ENCODE measurements at places on chromosomes 7 and 10.

- DNase-seq, result no peak
These were observed at the start of gene PPP1R3A for GRCh38 chr7:113918946-113919345. PPP1R3A (minus strand) TSS chr7:113919009; CDS start chr7:113918996, 13 bp downstream.

DNA sequence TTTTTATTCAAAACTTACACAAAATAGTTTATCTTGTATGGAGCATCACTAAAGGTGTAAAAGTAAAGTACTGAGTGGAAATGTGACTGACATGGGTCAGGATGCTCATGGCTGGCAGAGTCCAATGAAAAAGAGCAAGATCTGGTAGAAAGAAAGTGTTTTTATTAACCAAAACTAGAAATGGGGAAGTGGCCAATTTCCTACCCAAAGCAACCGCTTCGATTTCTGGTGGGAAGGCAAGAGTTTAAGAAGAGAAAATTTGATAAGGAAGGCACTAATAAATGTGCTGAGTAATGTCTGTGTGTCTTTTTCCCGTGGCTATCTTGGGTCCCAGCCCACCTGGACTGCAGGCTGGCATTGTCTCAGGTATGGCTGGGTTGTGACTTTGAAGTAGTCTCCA, 277.7 kb downstream of the ANKRD7 start:
- DNase-seq, result no peak

GRCh38 chr7:15555381-15555859, 6.4 kb downstream of the AGMO start:
- no peak for DNase-seq

- no peak for DNase-seq
These were observed 341.7 kb upstream of the SMIM30 start for GRCh38 chr7:113460067-113460466.

- DNase-seq, result no peak
These were observed 108.4 kb upstream of the SDK1 start for GRCh38 chr7:3192669-3193068.

DNA sequence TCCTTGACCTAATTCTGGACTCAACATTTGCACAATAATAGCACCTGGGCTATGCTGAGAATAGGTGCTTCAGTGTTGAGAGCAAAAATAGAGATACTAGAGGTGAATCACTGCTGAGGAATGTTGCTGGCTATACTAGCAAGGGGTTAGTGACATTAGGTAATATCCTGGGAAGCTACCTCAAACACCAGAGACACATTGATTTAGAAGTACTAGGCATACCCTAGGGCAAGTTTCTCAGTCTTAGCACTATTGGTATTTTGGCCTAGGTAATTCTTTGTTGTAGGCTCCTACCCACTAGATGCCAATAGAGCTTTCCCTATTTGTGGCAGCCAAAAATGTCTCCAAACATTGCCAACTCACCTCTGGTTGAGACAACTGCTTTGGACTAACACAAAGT, 484.0 kb upstream of the MBL2 start:
- DNase-seq, result no peak

GRCh38 chr10:20879136-20879535, 18.0 kb downstream of the NEBL start:
- DNase-seq, result no peak

DNA sequence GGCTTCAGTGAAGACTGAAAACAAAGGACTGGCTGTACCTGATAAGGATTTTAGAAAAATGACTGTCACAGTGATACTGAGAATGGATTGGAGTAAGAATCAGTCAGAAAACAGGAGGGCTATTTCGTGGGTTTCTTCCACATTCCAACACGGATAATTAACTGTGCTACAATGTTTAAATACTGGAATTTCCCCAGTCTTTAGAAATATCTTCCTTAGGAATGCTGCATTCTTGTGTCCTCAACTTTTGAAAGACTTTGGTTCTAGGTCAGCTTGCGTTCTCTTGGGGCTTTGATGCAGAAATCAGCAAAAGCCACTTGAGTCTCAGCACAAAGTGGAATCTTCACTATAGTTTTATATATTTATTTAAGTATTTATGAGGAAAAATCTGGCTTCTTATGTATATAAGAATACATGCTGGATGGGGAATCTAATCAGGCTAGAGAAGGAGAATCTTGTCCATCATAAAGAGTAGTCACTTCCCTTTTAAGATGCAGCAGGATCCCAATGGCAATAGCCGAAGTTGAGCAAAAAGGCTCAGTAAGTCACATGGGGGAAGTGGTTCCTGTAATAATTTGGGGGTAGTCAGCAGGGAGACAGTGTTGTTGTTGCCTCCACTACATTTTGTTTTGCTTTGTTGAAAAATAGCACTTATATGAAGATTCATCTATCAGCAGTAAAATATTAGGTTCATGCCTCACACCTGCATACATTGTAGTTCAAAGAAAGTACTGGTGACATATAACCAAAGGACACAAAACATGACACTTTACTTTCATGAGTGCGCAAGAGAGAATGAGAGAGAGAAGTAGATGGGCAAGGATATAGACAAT, 86.0 kb downstream of the CH25H start:
- no peak for DNase-seq

- DNase-seq, result no peak
These were observed 548.7 kb upstream of the GALNT17 start for GRCh38 chr7:70582927-70583895.

- no peak for DNase-seq
These were observed 10.0 kb upstream of the CPA2 start for GRCh38 chr7:130256704-130257103.

DNA sequence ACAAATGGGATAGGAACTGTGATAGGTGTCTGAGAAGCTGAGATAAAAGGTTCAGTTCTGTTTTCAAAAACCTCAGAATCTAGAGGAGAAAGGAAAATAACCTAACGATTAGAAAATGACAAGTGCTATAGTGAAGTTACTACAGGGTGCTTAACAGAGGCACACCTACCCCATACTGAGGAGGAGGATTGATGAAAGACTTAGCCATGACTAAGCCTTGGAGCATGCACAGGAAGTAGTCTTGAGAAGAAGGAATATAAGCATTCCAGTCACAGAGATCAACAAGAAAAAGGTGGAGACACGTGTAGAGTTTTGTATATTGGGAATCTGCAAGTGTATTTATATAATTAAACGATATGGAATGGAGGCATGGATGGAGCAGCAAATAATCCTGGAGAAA, 1225.5 kb upstream of the CELF2 start:
- no peak for DNase-seq

DNA sequence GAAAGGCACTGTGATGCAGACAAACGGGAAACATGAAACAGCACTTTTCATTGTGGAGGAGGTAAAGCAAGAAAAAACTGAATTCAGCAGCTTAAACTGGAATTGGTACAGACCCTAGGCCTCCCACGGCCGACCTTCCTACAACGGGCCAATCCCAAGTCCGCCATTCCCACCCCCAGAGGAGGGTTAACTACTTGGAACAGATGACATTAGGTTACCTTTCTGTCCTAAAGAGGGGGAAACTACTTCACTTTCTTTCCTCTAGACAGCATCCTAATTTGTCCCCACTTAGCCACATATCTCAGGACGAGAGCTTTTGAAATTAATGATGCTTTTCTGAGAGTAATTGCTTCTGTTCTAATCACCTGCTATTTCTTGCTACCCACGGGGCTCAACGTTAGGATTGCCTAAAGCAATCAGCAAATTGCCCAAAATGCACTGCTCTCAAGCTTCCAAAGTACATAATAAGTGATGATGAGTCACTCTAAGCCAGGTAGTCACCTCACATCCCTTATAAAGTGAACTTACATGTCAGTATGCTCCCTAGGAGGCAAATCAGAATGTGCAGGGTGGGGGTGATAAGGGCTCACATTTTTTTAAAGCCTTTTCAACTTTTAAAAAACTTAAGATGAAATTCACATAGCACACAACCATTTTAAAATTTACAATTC, 36.7 kb downstream of the LSM5 start:
- no peak for DNase-seq

DNA sequence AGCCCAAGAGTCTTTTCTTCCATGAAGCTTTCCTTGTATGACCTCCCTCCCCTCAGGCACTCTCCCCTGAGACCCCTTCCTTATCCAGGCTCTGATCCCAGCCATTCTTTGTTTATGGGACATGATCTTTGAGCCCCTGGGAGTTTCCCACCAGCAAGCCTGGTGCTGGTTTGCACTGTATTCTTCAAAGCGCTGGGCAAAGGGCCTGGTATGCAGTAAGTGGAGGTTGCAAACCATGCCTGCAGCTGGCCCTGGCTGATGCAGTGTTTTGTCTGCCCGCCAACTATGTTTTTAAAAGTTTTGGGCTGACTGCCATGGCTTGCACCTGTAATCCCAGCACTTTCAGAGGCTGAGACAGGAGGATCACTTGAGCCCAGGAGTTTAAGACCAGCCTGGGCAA, 6.8 kb upstream of the NODAL start:
- no peak for DNase-seq

- DNase-seq, result no peak
These were observed 42.5 kb upstream of the SLIT1 start for GRCh38 chr10:97228130-97228774.

- DNase-seq, result no peak
These were observed 89.4 kb downstream of the COL13A1 start for GRCh38 chr10:69891057-69891617.

GRCh38 chr7:141999058-141999623, 3.5 kb downstream of the MGAM start:
- DNase-seq, result no peak

- DNase-seq, result no peak
These were observed 37.6 kb downstream of the ZNF248 start for GRCh38 chr10:37819797-37820196.

Measured in HCT116 (cell line).